Stimulated activated CD4-positive, alpha-beta T cell treated with anti-CD3 and anti-CD28 coated beads, Interleukin-12 subunit alpha, Interleukin-12 subunit beta, amount 100 ng/mL, for 24 hours (primary cell): ENCODE measurements at places on chromosomes 6 and 20.

DNA sequence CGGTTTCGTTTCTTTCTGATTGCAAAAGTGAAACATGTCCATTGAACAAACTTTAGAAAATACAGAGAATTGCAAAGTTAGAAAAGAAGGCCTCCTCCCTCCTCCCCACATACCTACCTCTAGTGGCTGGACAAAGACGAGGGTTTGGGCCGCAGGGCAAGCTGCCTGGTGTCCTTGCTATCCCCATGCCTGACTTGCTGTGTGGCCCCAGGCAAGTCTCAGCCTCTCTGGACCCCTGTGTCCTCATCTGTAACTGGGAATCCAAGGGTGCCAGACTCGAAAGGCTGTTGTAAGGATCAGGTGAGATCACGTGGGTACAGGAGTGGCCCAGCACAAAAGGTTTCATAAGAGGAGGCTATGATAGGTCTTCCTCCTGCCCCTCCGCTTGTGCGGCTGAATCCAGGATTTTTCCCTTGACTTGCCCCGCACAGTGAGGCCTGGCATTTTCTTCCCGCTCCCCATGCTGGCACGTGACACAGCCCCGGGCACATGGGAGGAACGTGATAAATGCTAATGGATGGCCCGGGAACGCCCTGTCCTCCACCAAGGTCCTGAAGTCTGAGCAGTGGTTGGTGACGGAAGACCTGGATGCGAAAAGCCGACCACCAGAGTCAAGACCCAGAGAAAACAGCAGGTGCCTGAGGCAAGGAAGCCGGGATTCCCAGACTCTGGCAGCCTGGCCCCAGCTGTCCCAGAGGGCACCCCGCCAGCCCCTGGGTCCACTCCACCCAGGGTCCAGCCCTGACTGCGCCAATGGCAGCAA lies 55.8 kb downstream of the UBE2V1 start:
- DNase-seq = no peak

DNA sequence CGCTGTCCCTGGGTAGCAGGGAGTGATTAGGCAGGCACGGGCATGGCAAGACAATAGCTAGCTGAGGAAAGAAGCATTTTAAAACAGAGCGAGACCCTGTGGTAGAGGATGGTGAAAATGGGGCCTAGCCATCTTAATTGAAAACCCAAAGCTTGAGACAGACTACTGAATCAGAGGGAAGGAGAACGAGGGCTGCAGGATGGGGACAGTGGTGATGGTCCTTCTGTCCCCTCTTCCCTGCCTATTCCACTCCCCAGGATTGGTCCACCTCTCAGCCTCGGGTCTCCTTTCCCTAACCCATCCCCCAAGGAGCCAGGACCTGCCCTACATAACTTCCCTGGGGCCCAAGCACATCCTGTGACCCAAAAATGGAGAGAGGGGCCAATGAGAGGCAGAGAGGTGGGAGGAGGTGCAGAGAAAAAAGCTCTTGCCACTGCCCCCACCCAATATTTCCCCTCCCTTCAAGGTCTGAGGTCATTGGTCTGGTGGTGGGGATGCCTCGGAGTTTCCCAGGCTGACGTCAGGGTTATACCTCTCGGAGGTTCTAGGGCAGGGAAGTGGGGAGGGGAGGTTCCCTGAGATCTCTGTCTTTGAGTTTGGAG lies 884 bp upstream of the CUTA start:
- DNase-seq = peak; percentile 57

- no peak for DNase-seq
Observed at GRCh38 chr6:149867876-149868640, 3.9 kb upstream of the LRP11 start.

- no peak for DNase-seq
Observed at GRCh38 chr6:111461860-111462259, 21.2 kb downstream of the REV3L start.

DNA sequence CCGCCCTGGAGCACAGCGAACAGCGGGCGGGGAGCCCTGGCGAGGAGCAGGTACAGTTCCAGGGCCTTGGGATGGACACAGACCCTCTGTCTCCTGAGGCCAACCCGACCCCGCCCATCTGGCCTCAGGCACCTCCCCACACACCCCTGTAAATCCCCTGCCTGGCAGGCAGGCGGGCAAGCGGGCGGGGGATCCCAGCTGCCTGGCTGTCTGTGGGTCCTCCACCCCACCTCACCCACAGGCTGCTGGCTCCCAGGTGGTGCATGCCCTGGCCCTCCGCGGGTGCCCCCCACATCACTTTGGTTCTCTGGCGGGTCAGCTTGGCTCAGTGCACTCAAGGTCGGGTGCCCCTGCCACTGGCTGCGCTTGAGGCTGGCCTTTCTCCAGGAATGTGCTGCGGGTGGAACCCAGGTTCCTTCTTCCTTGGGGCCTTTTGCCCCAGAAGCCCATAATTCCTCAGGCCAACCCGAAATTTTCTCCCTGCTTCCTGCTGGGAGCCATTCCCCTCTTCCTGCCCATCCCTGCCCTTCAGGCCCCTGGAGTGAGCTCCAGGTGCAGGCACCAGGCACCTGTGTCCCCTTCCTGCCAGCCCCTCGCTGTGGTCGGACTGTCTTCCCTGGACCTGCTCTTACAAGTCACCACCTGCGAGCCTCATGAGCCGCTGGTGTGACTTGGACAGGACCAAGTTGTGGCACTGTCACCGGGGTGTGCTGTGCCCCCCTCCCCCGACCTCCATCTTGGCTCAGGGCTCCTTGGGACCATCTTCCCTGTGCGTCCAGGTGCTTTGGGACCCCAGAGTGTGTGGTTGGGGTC lies 5.3 kb upstream of the TNFRSF6B start:
- DNase-seq = no peak

DNA sequence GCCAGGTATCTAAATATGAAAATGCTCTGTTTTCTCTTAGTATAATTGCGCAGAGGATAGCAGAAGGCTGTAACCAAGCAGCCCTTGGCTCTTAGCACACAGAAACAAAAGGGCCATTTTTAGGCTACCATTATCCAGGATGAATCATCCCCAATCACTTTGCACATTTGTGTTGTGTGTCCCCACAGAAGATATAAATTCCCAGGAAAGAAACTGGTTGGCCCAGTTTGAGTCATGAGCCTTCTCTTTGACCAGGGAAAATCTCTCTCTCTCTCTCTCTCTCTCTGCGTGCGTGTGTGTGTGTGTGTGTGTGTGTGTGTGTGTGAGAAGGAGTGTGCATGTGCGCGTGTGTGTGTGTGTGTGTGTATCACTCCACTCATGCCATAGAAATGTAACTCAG lies 178.5 kb downstream of the FRK start:
- DNase-seq = no peak

DNA sequence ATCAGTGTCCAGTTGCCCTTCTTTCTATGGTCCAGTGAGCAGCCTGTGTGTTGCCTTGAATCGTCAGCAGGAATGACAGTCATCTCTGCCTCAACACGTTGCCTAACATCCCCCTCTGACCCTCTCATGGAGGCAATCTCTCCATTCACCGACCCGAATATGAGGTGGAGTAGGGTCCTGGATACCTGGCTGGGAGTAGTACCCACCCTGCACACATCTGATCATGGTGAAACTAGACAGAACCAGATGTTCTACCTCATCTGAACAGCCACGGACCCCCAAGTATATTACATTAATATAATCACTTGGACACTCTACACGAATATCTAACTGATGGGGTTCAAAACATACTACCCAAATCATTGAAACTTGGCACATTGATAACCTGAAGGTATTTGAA lies 77.0 kb upstream of the COL21A1 start:
- no peak for DNase-seq

- DNase-seq = no peak
Observed at GRCh38 chr6:41061196-41061726, 8.3 kb downstream of the APOBEC2 start.

DNA sequence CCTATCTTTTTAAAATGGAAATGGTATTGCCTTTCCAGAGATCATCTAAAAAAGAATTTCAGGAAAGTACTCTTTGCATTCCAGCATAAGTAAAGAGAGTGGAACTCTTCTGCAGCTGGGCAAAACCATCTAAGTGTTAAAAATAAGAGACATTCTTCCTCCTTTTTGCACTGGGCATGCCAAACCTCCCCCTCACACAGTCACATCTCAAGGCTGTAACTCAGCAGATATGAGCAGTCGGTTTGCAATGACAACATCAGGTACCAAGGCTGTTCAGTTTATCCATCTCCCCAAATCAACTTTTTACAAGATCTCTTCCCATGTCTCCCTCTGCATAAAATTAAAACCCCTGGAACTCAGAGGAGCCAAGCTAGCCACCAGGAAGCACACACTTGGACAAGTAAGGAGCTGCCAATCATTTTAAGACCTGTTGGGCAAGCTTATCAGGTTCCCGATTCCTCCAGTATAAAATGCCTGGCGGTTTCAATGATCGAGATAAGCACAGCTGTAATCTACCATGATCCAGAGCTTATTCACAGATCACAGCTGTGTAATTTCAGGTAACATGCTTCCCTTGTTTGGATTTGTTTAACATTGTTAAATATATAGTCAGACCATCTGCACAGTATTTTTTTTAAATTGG lies 23.2 kb downstream of the ID4 start:
- DNase-seq = no peak

DNA sequence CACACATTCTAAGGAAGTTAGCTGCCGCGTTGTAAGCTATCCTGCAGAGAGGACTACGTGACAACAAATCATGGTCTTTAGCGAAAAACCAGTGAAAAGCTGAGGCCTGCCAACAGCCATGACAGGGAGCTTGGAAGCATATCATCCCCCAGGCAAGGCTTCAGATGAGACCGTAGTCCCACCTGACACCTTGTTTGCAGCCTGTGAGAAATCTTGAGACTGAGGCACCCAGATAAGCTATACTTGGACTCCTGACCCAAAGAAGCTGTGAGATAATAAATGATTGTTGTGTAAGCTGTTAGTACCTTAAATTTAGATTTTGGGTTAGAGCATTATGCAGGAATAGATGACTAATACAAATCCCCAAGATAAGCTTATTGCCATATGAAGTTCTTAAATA lies 45.4 kb upstream of the SENP6 start:
- no peak for DNase-seq
